ENCODE measurements at places on chromosomes 6 and 20.

- DNase-seq: no peak
Observed at GRCh38 chr20:48614593-48615274, 213.1 kb downstream of the PREX1 start.

DNA sequence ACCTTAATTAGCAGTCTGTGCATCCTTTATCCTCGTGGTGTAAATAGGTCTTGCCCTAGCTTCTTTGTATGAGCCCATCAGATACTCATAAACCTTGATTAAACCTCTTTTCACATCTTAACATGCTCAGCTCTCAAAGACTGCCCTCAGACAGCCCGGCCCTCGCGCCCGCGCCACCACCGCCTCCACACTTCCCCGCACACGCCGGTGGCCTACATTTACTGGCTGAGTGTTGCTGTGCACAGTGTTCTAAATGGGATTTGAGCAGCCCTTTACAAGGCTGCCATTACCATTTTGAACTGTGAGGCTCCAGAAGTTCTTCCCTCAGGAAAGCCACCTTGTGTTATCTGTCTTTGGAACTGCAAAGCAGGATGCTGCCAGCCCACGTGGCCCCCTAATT is 63.0 kb upstream of the INSM1 start:
- no peak for DNase-seq

GRCh38 chr6:136783021-136783420 is 9.3 kb downstream of the MAP3K5 start:
- no peak for DNase-seq

GRCh38 chr20:18513208-18513607 is 5.5 kb downstream of the SEC23B start:
- no peak for DNase-seq

GRCh38 chr20:58711266-58712051 is 18.9 kb downstream of the NPEPL1 start:
- no peak for DNase-seq

GRCh38 chr6:40996591-40997233 is 42.3 kb downstream of the UNC5CL start:
- no peak for DNase-seq

All from keratinocyte (primary cell).